ENCODE measurements at places on chromosomes 3 and 15.

DNA sequence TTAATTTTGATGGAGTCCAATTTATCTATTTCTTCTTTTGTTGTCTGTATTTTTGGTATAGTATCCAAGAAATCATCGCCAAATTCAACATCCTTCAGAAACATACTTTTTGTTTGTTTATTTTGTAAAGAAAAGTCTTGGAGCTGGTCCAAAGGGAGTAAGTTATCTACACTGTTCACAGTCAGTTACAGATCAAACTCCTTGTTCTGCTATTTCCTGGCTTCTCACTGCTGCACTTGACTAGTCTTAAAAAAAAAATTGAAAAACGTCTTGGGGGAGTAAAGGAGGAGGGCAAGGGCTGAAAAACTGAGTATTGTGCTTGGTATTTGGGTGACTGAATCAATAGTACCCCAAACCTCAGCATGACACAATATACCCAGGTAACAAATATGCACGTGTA is 105.6 kb downstream of the NFKBIZ start:
- no peak for DNase-seq

GRCh38 chr15:69034352-69034751 is 19.9 kb downstream of the NOX5 start:
- DNase-seq, result no peak

DNA sequence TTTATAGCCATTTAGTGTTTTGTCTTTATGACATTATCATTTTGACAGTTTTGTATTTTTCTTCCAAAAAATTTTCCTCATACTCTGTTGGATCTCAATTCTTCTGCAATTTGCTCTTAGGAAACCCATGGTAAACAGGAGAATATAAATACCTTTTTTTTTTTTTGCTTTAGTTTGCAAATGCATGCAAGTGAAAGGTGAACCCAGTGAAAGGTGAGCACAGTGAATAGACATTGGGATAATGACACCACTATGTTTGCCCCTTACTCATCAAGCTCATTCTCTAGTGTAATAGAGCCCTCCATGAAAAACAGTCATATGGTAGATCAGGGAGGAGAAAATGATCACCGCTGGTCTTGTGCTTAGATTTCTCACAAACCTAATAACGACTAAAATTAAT is 59.0 kb upstream of the TRPC1 start:
- DNase-seq, result no peak

DNA sequence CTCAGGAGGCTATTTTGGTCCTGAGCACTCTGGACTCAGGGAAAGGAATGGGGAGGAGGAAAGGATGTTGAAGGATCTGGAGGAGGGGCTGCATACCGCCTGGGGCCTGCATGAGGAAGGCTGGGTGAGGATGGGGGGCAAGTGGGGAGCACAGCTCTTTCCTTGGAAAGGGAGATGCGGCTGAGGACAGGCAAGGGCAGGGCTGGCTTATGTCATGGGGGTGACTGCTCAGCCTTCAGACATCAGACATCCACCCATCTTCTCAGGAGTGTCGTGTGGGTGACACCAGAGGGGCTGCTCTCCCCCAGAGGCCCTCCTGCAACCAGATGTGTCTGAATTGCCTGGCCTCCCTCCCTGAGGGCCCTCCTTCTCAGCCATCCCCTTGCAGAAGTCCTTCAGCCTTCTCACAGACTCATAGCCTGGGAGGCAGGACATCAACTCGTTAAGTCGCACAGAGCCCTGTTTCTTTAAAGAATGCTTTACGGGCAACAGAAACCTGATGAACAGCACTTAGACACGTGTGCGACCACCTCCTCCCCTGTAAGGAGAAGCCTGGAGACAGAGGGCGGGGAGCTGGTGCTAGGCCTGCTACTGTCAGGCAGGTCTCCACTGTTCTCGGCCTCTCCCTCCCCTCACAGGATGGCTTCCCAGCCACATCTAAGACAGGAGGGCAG is 252.3 kb downstream of the OCA2 start:
- DNase-seq, result no peak

GRCh38 chr3:119356646-119357045 is 62.5 kb downstream of the ARHGAP31 start:
- no peak for DNase-seq

GRCh38 chr3:35291471-35292236 is 347.7 kb upstream of the ARPP21 start:
- DNase-seq, result no peak

- no peak for DNase-seq
Observed at GRCh38 chr3:33704891-33705290, 13.2 kb downstream of the CLASP2 start.

- DNase-seq, result no peak
Observed at GRCh38 chr3:58047826-58048225, 39.6 kb downstream of the FLNB start.

- DNase-seq, result no peak
Observed at GRCh38 chr15:90316139-90316538, 35.9 kb upstream of the ZNF774 start.

GRCh38 chr3:86547692-86548091 is 443.3 kb downstream of the VGLL3 start:
- no peak for DNase-seq

DNA sequence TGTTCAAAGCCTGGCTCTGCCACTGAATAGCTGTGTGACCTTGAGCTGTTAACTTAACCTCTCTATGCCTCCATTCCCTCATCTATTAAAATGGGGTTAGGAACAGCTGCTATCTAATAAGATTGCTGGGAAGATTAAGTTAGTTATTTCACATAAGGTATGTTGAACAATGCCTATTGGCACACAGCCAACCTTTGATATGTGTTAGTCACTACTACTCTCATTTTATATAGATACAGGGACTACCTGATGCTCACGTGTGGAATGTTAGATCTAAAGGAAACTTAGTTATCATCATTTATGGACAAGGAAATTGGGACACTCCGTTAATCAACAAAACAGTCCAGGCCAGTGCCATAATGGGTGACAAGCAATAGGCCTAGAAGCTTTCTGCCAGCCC is 332.4 kb upstream of the PPP2R3A start:
- DNase-seq, result no peak

DNA sequence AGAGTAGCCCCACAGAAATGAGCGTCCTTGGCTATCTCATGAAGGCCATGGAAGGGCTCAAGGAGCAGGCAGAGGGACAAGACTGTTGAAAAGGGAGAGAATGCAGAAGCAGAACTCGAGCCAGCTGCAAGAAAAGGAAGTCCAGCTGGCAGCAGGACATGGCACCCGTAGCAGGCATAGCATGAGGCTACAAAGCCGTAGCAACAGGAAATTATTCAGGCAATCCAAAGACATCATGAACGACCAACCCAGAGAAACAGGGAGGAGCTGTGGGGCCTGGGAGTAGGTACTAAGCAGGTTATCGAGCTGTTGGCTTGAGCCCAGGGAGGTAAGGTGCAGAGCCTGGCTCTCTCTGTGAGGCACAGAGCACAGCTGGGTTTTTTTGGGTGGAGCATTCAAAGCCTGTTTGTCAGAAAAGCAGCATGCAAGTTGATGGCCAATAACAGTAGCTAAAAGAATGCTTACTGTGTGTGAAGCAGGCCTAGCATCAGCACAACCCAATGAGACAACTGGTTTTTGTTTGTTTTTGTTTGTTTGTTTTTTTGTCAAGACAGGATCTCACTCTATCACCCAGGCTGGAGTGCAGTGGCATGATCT is 144.0 kb upstream of the SMAD3 start:
- peak; percentile 60 for DNase-seq

DNA sequence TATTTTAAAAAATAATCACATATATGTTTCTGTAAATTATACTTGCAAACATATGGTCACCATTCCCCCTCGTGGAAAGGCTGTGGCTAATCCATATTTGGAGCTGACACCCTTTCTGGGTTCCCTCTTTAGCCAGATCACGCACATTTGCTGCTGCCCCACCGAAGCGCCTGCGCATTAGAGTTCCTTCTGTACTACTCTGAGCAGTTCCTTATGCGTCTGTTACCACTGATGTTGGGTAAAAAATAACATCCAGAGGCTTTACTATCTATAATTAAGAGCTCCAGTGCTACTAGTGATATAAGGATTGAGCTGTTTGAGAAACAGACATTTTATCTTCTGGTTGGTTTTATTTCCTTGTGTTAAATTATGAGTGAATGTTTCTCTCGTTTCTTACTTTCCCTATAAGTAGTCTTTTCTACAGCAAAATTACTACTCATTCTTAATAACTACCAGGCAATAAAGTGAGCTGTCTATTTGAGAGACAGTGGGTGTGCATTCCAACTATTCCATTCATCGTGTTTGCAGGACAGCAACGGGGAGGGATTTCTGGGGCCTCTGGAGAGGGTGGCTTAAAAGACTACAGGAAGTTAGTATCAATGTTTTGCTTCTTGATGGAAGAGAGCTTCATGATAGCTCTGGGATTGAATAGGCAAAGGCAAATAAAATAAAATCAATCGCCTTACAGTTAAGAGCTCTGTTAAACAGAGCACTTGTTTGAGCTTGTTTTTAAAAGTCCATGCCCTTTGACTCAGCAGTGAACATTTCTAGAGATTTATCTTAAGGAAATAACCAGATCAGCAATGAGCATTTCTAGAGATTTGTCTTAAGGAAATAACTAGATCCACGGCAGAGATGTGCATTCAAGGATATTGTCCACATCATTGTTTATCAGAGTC is 245.2 kb downstream of the CD47 start:
- DNase-seq, result no peak
